ENCODE measurements at places on chromosomes 3 and 15.

DNA sequence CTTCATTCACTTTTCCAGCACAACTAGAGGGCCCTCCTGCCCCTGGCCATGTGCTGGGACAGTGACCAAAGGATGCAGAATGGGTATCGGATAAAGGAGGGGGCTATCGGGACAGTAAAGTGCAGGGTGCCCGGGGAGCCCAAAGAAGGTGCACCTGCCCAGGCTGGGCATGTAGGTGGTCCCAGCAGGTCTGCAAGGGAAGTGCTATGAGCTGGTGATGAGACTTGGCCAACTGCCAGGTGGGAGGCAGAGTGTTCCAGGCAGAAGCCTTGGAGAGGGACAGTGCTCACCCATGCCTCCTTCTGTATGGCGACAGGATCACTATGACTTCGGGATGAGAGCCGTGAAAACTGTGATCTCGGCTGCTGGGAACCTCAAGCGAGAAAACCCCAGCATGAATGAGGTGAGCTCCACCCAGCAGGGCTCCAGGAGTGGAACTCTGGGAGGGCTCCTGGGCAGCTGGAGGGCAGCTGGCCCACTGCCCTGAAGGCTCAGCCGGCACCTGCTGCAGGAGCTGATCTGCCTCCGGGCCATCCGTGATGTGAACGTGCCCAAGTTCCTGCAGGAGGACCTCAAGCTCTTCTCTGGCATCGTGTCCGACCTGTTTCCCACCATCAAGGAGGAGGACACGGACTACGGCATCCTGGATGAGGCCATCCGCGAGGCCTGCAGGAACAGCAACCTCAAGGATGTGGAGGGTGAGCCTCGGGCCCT lies 48.4 kb downstream of the DNAH1 start:
- no peak for DNase-seq

DNA sequence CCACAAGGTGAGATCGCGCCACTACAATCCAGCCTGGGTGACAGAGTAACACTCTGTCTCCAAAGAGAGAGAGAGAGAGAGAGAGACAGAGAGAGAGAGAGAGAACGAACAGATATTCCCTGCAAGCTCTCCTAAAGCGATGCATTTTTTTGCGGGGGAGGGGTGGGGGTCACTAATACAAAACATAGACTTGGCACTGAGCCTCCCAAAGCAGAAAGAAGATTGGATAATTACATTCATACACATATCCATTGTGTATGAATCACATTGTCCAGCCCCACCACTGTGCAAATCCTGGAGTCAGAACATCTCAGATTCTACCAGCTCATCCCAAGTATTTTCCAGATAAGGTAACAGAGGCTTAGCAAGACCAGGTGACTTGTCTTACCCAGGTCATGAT lies 459.9 kb downstream of the MAGI1 start:
- DNase-seq: no peak

DNA sequence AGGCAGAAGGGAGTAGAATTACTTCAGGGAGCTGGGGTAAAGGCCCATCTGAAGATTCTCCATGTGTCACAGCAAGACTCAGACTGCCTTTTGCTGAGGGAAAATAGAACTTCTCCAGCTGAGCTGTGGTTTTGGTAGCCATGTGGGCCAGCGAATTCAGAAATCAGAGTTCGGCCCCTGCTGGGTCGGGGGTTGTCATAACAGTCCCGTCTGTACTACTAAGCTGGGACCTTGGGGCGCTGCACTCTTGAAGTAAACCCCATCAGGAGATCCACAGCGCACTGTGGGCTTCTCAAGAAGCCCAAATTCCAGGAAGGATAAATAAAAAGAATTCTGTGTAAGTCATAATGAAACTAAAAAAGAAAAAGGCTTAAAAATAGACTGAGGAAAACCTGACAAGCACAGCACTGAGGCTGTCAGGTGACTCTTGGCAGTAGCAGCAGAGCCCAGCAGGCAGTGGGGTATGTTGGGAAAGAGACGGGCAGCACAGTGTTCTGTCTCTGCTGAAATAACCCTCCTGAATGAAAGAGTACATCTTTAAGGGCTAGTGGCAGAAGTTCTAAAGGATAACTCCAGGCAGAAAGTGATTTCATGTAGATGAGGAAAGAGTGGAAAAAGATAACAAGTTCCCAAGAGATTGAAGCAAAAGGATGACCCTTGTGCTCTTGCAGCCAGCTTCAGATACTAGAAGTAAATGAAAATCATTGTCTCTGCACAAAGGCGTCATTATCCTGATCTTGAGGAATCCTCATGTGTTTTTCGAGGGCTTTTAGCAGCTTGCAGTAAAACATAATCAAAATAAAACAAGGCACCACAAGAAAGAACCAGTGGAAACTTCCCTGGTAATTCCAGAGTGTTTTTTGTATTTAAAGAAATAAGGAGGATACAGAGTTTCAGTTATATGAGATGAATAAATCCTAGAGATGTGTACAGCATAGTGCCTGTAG lies 74.5 kb downstream of the RAB7A start:
- DNase-seq: no peak

DNA sequence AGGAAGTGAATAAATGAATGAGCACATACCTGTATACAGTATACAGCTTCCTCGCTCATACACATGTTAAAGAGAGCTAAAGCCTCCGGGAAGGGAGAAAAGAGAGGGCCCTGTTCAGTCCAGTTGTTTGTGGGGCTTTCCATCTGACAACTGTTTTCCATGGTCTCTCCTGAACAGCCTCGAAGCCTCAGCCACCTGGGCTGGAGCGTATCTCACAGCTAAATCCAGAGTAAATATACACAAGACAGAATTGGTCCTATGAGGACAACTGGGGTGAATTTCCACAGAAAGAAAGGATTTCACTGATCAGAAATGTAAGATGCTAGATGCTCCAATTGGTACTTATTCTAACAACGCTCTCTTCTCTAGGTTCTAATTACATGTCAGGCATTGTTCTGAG lies 103.5 kb downstream of the LIPC start:
- no peak for DNase-seq

- DNase-seq: no peak
These were observed 53.7 kb upstream of the GYG1 start for GRCh38 chr3:148937467-148938255.

DNA sequence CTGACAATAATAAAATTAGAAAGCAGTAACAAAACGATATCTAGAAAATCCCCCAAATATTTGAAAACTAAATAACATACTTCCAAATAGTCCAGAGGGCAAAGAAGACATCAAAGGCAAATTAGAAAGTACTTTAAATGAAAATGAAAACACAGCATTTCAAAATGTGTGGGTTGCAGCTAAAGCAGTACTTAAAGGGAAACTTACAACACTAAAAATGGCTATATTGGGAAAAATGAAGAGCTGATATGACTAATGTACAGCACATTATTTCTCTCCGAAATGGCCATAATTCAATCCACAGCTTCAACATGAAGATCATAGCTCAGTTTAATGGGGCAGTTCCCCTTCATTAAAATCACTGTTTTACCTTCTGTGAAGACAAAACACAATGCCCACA lies 71.9 kb downstream of the FBXL22 start:
- no peak for DNase-seq

DNA sequence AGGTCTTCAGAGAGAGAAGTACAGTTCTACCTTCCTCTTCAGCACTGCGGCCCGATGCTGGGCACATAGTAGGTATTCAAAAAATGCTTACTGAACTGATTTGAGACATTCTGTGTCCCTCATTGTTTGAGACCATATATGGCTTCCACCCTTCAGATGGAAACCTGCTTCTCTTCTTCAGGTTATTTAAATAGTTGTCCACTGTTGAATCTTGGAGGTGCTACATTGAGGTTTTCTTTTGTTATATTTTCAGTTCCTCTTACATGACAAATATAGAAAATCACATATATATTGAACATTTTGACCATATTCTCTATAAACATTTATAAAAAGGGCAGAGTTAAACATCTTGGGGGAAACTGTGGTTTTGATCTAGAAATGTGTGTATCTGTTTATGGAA lies 200.2 kb upstream of the LRRC3B start:
- DNase-seq: no peak

- DNase-seq: no peak
These were observed 364.5 kb upstream of the EPHA3 start for GRCh38 chr3:88742674-88743507.

- DNase-seq: no peak
These were observed 99.2 kb downstream of the CEMIP start for GRCh38 chr15:80878242-80878866.

DNA sequence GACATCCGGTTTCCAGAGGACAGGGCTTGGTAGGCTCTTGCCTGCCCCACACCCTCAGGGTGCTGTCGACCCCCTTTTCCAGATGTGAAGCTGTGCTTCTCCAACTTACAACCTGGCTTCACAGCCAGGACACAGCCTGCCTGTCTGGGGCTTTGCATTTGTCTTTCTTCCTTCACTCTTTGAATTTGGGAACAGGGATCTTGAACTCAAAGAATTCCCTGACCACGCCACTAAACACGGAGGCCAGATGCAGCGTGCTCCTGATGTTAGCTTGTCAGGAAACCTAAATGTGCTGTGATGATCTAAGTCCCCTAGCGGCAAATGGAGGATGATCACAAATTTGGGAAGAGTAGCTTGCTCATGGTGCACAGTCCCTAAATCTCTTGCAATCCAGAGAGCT lies 244.8 kb upstream of the RGMA start:
- no peak for DNase-seq

DNA sequence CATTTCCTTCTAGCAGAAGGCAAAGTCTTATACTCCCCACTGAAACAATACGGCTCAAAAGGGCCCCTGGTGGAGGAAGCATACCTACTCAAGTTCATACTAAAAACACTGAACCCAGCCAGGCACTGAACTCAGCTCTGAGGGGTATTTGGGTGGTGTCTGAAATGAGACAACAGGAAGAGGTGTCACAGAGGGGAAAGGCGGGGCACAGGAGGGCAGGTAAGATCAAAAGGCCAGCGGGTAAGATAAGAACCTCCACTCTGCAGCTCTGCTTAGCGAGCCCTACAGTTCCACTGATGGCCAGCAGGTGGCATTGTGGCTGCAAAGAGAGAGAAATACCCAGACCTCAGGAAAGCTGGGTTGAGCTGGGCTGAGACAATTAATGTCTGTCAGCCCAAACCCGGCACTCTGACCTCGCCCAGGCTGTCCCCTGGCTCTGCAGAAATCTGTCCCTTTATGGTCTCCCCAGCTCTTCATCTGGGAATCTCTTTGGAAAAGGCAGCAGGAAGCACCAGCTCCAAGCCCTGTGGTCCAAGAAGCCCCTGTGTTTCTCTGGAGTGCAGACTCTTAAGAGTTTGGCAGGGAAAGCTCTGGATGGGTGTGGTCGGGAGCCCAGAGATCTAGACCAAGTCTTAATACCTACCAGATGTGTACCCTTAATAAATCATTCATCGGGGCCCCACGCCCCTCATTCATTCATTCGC lies 8.4 kb downstream of the MFGE8 start:
- peak; percentile 72 for DNase-seq

All from NCI-H1694 (cell line).